ENCODE measurements at places on chromosomes 4 and X.

DNA sequence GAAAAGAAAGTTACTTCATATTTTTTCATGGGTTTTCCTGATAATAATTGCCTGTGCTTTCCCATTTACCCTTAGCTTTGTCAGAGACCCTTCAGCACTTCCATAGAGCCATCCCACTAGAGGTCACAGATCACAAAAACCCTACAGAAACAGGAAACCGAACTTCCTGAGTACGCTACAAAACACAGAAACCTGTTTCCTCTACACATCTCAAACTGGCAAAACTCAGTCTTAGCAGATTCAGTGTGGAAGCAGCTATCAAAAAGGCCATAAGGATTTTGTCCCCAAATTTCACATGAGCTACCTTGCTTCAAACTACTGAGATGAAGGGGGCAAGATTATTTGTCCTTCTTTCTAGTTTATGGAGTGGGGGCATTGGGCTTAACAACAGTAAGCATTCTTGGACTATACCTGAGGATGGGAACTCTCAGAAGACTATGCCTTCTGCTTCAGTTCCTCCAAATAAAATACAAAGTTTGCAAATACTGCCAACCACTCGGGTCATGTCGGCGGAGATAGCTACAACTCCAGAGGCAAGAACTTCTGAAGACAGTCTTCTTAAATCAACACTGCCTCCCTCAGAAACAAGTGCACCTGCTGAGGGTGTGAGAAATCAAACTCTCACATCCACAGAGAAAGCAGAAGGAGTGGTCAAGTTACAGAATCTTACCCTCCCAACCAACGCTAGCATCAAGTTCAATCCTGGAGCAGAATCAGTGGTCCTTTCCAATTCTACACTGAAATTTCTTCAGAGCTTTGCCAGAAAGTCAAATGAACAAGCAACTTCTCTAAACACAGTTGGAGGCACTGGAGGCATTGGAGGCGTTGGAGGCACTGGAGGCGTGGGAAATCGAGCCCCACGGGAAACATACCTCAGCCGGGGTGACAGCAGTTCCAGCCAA is at the start of gene MMRN1:
TSS of gene MMRN1 (plus strand) at position 206 of the 902 bp plus-strand sequence. CDS start at position 324, 118 bp downstream.
- DNase-seq = peak; percentile 77

GRCh38 chrX:119648421-119648775 is 42.2 kb upstream of the NKRF start:
- DNase-seq = no peak

DNA sequence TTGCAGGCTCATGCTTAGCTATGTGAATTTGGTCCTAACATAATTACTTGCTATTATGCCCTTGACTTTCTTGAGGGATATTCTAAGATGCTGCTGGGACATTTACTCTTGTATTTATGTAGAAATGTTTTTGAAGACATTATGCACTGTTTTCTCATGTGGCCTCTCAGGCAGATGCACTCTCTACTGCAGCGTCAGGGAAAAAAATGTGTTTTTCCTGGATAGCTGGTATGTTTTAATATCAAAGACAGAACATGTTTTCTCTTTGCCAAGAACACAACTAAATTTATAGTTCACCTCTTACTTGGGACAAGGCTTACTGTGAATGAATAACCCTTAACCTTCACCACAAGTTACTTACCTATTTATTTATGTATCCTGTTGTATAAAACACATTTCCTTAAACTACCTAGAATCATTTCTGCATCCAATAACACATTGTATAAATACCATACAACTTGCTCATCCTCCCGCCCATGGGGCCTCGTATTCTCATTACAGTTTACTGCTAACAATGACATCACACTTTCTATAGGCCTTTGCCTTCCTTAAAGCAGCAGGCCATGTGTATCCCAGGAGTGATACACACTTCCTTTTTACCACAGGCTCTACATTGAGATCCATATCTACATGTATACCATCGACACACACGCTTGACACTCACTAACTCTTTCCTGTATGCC is 178.7 kb downstream of the SLIT2 start:
- DNase-seq = no peak

- no peak for DNase-seq
These were observed 968 bp downstream of the GPRIN3 start for GRCh38 chr4:89306486-89307177.

GRCh38 chr4:127141856-127142255 is 490.9 kb upstream of the INTU start:
- no peak for DNase-seq
